ENCODE measurements at places on chromosomes 1 and 21. TPM values are rescaled to one million over a fixed set of nuclear protein-coding genes. Genes with fewer than 3 reads are reported as not detected.

GRCh38 chr1:3691421-3692204 lies 39.3 kb downstream of the TP73 start:
- no peak for DNase-seq

- DNase-seq = no peak
Observed at GRCh38 chr1:85360730-85361493, 84.5 kb upstream of the BCL10 start.

GRCh38 chr1:48771561-48771960 lies 5.1 kb downstream of the BEND5 start:
- DNase-seq = no peak

The FCRL4 gene
- not detected for total RNA-seq

The DCAF8 gene
- 256 TPM for total RNA-seq

The SLC44A5 gene
- 4.4 TPM for total RNA-seq

The MTOR gene
- total RNA-seq = 43.9 TPM

DNA sequence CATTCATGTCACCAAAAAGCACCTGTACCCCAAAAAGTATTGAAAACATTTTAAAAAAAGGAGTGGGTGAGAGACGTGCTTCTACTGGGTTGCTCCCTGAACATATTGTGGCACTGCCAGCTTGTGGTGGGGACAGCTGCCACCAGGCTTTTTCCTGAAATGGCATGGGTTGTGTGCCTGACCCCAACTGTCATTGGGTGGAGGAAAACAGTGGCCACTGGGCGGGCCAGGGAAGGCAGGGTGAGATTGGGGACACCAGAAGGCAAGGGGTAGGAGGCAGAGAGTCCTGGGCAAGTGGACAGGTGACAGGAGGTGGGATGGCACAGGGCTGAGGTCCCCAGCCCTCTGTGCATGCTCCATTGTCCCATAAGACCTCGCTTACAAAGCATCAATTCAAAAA lies 55.5 kb downstream of the TGFB2 start:
- DNase-seq = no peak

DNA sequence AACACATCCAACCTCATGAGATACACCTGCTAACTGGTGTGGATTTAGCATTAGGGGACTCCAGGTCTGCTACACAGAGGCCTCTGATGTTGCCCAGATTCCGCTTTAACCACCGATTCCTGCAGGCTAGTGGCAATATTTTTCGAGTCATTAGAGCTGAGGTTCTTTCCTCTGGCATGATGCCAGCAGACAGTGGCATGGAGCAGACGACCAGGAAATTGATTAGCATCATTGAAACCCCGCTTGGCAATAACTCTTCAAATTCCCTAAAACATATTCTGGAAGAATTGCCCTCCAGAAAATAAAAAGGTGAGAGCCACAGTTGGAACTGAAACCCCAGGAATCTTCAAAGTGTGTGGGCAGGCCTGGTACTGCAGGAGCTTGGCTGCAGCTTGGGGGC lies 28.4 kb upstream of the ETV3 start:
- DNase-seq = no peak

- DNase-seq = no peak
Observed at GRCh38 chr1:11062965-11063401, 3.2 kb upstream of the SRM start.

GRCh38 chr1:241888232-241888631 lies 40.2 kb downstream of the EXO1 start:
- DNase-seq = no peak

The SLC35D1 gene
- total RNA-seq = 22.8 TPM

GRCh38 chr1:9040659-9041030 lies 14.4 kb upstream of the SLC2A7 start:
- no peak for DNase-seq

DNA sequence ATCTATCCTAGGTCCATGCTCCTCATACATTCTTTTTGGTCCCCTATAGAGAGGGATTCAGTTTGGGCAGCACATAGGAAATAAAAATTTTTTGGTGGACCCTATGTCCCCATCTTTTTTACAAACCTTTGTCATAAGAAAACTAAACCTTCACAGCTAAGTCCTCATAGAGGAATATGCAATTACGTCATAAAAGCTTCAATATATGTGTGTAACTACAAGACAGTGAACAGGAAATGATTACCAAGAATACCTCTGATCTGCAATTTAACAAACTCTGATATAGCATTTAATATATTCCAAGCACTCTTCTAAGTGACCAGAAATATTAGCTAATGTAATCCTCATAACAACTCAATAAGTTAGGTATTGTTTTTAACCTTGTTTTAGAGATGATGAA lies 6.3 kb upstream of the DENND2C start:
- DNase-seq = no peak

The GPATCH4 gene
- total RNA-seq = 44.2 TPM

The SPATA6 gene
- total RNA-seq = 8.3 TPM

DNA sequence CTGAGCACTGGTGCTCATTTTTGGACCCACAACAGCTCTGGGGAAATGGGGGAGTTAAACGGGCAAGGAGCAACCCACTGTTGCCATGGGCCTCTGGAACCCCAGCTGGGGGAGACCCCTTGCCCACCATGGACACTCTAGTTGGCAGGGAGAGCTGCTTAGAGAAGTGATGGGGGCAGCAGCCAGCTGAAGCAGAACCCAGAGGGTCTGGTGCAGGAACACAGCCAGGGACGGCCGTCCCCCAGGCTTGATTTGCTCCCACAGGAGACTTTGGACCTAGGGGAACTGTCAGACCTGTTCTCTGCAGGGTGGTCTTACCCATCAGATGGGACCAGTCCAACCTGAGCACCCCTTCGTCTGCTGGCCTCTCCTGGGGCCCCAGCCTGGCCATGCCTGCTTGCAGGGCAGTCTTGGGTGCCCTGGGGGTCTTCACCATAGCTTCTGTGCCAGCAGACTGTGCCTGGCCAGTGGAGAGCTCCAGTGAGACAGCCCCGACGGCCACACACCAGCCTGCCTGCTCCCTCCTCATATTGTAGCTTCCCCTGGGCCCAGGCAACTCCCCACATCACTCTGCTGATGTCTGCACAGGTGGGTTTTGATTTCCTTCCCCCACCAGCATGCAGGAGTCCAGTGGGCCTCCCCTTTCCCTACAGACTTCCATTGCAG lies 11.3 kb downstream of the SPATC1L start:
- no peak for DNase-seq

- DNase-seq = no peak
Observed at GRCh38 chr21:33644383-33645074, 2.2 kb downstream of the ITSN1 start.

- no peak for DNase-seq
Observed at GRCh38 chr1:40399984-40400704, 26.6 kb downstream of the SMAP2 start.

- no peak for DNase-seq
Observed at GRCh38 chr1:2977886-2978611, 43.2 kb upstream of the ACTRT2 start.

DNA sequence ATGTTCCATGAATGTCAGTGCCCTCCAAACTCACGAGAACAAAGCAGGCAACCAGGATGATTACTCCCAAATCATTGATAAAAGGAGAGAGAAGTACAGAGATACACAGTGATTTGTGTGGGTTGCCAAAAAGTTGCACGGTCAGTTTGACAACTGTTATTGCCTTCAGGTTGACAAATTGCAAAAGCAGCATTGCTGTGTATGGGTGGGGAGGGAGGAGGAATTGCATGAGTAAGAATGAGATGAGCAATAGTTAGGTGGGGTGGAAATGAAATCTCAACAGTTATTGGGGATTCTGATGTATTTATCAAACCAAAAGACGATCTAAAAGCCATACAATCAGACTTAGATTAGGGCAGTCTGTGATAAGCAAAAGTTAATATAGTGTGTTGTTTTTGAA lies 93.7 kb downstream of the NTMT2 start:
- no peak for DNase-seq

The KRTAP21-2 gene
- total RNA-seq = not detected

- no peak for DNase-seq
Observed at GRCh38 chr1:15810073-15810472, 2.6 kb upstream of the UQCRHL start.

DNA sequence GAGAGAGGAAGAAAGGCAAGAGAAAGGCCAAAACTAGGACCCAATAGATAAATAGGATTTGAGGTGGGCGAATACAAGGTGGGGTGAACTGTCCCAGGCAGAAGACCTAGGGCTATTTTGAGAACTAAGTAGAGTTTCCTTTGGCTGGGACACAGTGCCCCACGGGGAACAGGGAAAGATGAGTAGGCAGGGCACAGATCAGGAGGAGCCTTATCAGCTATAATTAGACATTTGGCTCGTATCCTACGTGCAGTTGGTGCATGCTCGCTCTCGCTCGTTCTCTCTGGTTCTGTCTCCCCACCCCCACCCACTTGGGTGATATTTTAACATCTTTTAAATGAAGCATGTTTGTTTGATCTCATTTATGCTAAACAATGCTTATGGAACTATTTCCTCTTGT lies 235.0 kb upstream of the JUN start:
- no peak for DNase-seq

DNA sequence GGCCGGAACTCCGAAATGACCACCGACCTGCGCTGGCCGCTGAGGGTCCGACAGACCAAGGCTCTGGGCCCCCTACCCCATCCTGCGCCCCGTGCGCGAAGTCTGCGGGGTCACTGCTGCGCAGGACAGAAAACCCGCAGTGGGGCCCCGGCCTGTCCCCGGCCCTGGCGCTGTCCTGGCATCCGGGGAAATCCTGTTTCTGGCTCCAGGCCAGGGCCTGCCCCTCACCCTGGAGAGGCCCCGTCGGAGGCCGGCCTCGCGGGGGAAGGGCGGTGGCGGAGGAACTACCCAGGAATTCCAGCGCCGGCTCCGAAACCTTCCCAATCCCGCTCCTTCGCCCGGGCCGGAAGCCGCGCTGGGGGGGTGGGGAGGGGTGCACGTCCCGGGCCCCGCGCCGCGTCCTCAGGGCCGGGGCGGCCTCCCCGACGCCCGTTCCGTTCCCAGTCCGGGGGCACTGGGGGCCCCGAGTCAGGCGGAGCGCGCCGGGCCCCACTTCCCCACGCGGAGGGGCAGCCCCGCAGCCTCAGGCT lies 77.0 kb downstream of the MORN1 start:
- no peak for DNase-seq

The PFKFB2 gene
- total RNA-seq = 4.7 TPM

The TAS1R1 gene
- not detected for total RNA-seq

The LRRIQ3 gene
- 2.0 TPM for total RNA-seq

The TMOD4 gene
- total RNA-seq = 4.6 TPM

The RHEX gene
- total RNA-seq = 0.52 TPM

The ITGB3BP gene
- total RNA-seq = 37.5 TPM

DNA sequence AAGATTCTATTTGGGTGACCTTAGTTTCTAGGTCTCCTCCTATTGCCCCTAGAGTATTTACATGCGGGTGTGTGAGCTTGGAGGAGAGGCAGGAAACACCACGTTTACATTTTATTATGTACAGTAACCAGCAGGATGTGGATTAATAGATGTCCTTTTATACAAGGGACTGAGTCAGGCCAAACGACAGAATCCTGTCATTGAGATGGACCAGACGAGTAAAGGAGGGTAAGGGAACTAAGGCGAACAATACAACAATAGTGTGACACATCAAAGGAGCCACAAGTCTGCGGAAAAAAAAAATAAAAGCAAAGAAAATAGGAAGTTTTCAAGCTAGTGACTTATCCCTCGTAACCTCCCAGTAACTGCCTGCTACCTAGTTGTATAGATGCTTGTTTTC lies 151.1 kb downstream of the GABPA start:
- no peak for DNase-seq

GRCh38 chr21:36210779-36211659 lies 54.4 kb downstream of the DOP1B start:
- DNase-seq = no peak

- DNase-seq = no peak
Observed at GRCh38 chr1:227944931-227945890, 2.5 kb downstream of the WNT9A start.

DNA sequence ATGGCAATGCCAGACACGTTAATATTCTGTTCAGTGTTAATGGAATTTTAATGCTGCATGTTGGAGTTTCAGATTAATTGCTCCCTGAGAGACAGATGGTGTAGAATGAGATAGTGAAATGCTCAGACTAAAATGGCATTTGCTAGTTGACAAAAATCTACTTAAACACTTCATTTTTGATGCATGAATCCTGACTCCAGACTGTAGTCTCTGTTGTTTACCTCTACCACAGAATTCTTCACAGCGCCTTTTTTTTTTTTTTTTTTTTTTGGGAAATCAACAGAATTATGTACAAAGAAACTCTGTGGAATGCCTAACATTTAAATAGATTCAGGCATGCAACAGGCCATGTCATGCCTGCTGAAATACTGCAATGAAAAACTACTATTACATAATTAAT lies 111.3 kb downstream of the PLPPR5 start:
- DNase-seq = no peak

DNA sequence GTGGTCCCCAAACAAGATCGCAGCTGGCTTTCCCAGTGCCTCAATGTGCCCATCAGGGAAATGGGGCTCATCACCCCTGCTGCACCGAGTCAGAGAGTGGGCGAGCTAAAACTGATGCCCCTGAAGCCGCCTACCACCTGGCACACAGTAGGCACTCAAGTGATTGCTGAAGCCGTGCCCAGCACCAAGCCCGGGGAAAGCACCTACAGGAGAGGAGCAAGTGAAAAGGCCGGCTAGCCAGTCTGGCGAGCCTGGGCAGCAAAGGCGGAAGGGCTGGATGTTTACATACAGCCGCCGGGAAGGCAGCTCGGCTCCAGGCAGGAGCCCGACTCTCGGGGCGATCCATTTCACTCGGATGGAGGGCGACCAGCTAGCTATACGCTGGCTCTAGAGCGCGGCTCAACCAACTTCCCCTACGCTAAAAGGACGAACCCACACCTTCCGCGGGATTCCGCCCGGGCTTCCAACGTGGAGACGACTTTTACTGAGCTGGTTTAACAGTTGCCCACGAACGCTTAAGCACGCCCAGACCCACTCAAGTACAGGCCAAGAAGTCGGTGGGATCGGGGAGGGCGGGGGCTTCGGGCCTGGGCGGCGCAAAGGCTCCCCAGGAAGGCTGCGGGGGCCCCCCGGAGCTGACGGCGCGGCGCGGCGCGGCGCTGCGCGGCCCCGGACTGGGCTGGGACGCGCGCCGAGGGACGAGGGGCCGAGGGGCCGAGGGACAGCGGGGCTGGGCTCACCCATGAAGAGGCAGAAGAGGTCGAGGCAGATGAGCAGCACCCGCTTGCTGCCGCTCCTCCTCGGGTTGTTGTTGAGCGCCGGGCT lies 1.0 kb downstream of the PLPP3 start:
- no peak for DNase-seq

DNA sequence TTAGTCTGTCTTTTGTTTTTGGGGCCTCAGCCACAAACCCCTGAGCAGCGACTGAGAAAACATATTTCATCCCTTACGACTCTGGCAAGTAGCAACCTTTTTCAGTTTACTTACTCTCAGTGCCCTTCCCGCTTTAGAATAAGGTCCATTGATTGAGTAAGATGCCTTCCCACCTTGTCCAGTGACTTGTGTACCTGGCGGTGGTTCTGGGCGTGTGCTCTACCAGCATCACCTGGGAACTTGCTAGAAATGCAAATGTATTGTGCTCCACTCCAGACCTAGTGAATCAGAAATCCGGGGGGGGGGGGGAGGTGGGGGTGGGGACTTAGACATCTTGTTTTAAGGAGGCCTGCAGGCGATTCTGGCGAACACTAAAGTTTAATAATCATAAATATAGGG lies 72.1 kb downstream of the S1PR1 start:
- no peak for DNase-seq
